ENCODE measurements at places on chromosomes 3 and 15. TPM values are rescaled to one million over a fixed set of nuclear protein-coding genes. Genes with fewer than 3 reads are reported as not detected.

The AGBL1 gene
- not detected for total RNA-seq

The SCAMP5 gene
- total RNA-seq: 0.79 TPM

The LTK gene
- total RNA-seq: 0.17 TPM

The BTLA gene
- total RNA-seq: 0.16 TPM

The CASR gene
- total RNA-seq: not detected

The ZNF80 gene
- total RNA-seq: not detected

The NRROS gene
- 0.63 TPM for total RNA-seq

The TMEM40 gene
- total RNA-seq: not detected

The ACP3 gene
- 1.4 TPM for total RNA-seq

The DPPA2 gene
- total RNA-seq: not detected

The GOLGA8Q gene
- total RNA-seq: 2.8 TPM

The SCN5A gene
- under 0.01 TPM for total RNA-seq

The ALPK3 gene
- 0.17 TPM for total RNA-seq

The PRSS50 gene
- not detected for total RNA-seq

The SMCO1 gene
- total RNA-seq: not detected

The SLC9C1 gene
- total RNA-seq: not detected

The CHDH gene
- total RNA-seq: 0.09 TPM

The ANKRD34C gene
- not detected for total RNA-seq

The SLC4A7 gene
- total RNA-seq: 256 TPM

The ROBO2 gene
- total RNA-seq: 0.17 TPM

The RHOV gene
- total RNA-seq: not detected

The PARP15 gene
- 0.17 TPM for total RNA-seq

The GCNT3 gene
- total RNA-seq: 0.26 TPM

The P2RY13 gene
- total RNA-seq: not detected

The ITPKA gene
- total RNA-seq: 5.2 TPM

The ADCY5 gene
- total RNA-seq: 0.16 TPM

The IRAK2 gene
- total RNA-seq: 5.2 TPM

The C2CD4A gene
- not detected for total RNA-seq

The PDIA3 gene
- 95.7 TPM for total RNA-seq

The P3H2 gene
- 2.6 TPM for total RNA-seq

The SLC28A1 gene
- total RNA-seq: not detected

The ADIPOQ gene
- total RNA-seq: not detected

The ZNF860 gene
- 0.32 TPM for total RNA-seq

Measured in bronchial smooth muscle cell (primary cell).